Right renal pelvis (tissue), 4 donors: ENCODE measurements at places on chromosomes 4 and X. TPM values are rescaled to one million over a fixed set of nuclear protein-coding genes. Genes with fewer than 3 reads are reported as not detected.

DNA sequence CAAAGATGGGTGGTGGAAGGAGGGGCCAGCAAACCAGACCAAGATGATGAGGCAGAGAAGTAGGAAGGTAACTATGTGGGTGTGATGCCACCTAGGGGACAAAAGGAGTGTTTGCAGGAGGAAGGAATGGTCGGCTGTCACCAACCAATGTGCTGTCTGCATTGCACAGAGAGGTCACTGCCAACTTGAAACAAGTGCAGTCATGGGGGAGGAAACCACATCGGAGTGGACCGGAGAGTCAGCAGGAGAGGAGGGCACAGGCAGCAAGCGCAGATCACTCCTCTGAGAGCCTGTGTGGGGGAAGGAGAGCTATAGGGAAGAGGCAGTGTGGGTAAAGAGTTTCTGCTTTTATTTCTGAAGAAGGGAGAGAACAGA is 38.5 kb upstream of the FGFBP2 start:
- DNase-seq = peak; percentile 61

Gene GUCY1B1
- polyA plus RNA-seq = 77.8 TPM

DNA sequence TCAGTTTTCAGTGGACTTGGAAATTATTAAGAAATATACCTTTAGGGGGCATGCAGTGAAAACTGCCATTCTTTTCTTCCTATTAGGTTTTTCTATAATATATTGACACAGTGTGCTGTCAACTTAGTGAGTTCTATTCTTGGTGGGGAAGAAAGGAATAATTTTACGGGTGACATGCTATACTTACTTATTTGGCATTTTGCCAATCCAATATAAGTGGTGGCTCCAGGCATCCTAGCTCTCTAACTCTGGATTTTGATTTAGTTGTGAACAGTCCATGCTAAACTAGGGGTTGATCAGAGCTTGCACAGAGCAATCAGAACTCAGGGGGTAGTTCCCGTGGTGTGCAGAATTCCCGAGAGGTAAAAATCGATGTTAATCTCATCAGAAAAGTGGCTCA is 277.7 kb upstream of the FTHL17 start:
- no peak for DNase-seq

DNA sequence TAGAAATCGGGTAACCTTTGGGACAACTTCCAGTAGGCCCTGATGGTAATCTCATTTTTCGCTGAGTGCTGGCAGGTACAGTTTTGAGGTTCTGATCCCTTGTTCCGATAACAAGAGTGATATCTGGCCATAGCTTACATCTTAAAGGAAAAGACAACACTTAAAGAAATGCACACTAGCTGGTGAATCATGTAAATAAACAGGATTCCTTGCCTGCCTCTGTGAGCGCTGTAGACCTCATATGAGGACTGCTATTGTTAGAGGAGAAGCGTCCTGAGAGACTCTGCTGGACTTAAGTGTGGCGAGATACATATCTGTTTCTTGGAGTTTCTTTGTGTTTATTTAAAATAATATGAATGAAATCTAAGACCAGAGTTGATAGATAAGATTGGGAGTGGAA is 149.3 kb upstream of the SLC4A4 start:
- no peak for DNase-seq

GRCh38 chr4:174324725-174325124 is 41.0 kb downstream of the CEP44 start:
- no peak for DNase-seq

DNA sequence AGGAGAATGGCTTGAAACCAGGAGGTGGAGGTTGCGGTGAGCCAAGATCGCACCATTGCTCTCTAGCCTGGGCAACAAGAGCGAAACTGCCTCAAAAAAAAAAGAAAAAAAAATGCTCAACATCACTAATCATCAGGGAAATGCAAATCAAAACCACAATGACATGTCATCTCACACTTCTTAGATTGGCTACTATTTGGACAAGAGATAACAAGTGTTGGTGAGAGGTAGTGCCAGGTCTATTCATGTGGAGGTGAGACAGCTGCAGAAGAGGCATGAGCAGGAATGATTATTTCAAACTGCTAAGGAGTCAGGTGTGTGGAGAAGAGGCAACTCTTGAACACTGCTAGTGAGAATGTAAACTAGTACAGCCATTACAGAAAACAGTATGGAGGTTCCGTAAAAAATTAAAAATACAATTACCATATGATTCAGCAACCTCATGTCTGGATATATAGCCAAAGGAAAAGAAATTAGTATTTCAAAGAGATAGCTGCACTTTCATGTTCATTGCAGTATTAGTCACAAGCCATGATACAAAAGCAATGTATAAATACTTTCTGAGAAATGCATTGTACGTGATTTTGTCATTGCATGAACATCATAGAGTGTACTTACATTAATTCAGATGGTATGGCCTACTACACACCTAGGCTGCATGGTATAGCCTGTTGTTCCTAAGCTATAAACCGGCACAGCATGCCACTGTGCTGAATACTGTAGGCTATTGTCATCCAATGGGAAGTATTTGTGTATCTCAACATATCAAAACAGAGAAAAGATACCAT is 75.3 kb downstream of the TMEM144 start:
- no peak for DNase-seq

DNA sequence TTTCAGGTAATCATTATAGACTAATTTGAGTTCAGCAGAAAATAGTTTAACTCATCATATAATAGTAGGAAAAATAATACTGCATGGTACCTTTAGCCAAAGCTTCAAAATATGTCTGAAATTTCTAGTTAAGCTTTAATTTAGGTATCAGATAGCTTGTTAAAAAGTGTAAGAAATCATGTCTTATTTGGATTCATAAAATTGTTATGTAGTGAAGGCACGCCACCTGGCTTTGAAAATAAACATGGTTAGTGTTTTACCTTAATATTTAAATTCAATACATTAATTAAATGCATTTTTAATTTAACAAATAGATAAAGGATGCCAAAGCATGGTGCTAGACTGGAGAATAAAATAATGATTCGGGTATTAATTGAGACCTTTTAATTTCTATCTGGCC is 211.4 kb downstream of the FSTL5 start:
- DNase-seq = no peak

Gene PPEF2
- polyA plus RNA-seq = not detected

Gene CWH43
- 5.7 TPM for polyA plus RNA-seq

Gene ADH6
- polyA plus RNA-seq = 45.2 TPM

- no peak for DNase-seq
These were observed 218.5 kb downstream of the COL25A1 start for GRCh38 chr4:109083911-109084310.

DNA sequence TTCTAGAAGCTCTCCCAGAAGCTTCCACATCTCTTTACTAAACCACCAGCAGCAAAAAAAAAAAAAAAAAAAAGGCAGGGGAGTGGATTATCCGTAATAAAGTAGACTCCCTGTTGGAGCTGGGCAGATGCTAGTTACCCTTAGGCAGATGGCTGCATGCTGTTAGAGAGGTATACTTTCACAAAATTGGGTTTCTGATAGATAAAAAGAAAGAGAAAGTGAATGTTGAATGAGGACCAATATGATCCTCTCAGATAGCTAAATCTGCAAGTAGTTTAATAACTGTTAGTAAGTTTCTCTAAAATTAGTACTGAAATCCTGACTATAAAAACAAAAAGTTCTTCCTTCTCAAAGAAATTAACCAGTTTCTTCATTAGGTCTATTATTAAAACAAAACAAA is 195.4 kb downstream of the ANAPC10 start:
- no peak for DNase-seq

GRCh38 chr4:97720869-97721432 is 422.3 kb downstream of the STPG2 start:
- DNase-seq = peak; percentile 16

Gene MGARP
- 0.42 TPM for polyA plus RNA-seq

DNA sequence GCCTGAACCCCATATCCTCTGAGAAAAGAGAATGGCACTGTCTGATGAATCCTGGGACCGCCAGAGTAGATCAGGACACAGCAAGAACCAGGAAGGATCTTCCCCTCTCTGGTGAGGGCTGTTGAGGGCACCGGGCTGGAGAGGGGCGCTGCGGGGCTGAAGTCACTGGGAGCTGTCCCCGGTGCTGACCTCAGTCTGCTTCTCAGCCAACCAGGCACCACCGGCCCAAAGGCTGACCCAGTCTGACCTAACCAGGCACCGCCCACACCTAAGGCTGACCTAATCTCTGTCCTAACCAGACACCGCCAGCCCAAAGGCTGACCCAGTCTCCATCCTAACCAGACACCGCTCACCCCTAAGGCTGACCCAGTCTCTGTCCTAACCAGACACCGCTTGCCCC is 82.8 kb downstream of the CPZ start:
- peak; percentile 35 for DNase-seq

Gene FAM9A
- polyA plus RNA-seq = not detected

GRCh38 chr4:138616775-138617174 is 374.6 kb upstream of the SLC7A11 start:
- DNase-seq = no peak
